ENCODE measurements at places on chromosomes 11 and 22.

GRCh38 chr11:116582571-116582970 lies 190.2 kb downstream of the BUD13 start:
- DNase-seq, result no peak

DNA sequence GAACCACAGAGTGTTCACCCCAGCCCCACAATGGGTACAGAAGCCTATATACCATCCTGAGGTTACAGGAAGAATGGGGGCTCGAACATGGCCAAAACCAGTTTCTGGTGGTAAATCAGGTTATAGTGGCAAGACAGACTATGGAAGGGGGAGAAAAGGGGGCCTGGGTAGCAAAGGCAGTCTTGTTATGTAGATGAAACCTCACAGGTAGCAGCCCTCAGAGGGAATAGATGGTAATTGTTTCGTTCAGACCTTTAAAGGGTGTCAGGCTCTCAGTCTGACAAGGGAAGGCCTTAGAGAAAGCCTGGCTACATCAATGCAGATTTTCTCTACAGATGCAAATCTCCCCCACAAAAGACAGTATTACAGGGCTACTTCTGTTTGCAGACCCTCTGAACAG lies 3.4 kb downstream of the CAPN1 start:
- no peak for DNase-seq

- DNase-seq, result no peak
These were observed 47.1 kb upstream of the SYT13 start for GRCh38 chr11:45333001-45333971.

- DNase-seq, result no peak
These were observed 66.2 kb upstream of the POU2AF2 start for GRCh38 chr11:111179184-111179910.

DNA sequence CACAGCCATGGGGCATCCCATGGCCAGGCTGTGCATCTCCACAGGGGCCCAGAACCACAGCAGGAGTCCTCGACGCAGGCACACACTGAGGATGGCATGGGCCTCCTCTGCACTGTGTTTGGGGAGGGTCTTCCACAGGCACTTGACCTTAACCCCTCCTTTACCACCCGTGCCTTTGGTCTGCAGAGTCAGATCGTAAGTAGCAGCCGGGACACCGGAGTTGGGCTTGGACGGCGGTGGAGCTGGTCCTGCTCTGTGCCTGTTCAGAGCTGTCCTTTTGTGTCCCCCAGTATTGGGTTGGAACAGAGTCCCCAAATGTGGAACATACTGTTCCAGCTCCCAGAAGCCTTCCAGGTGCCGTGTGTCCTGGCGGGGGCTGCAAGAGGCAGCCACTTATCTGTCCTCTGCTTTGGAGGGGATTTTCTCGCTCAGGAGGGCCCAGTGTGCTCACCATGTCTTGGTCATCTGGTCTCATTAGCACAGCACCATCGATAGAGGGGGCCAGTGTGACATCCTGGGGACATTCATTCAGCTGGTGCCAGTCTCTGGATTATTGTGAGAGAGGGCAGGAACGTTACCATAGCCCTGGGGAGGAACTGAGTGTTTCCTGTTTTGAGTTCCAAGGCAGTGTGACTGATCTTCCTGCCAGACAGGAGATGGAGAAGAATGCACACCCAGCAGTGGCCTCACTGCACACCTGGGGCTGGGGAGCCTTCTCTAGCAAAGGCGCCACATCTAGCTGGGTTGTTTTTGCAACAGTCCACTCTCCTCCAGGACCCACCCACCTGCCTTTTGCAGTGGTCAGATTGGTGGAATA lies 12.4 kb downstream of the CRELD2 start:
- no peak for DNase-seq

GRCh38 chr11:76564364-76564763 lies 106.2 kb downstream of the LRRC32 start:
- no peak for DNase-seq

- DNase-seq, result no peak
These were observed 15.8 kb downstream of the CCND1 start for GRCh38 chr11:69656536-69657455.

DNA sequence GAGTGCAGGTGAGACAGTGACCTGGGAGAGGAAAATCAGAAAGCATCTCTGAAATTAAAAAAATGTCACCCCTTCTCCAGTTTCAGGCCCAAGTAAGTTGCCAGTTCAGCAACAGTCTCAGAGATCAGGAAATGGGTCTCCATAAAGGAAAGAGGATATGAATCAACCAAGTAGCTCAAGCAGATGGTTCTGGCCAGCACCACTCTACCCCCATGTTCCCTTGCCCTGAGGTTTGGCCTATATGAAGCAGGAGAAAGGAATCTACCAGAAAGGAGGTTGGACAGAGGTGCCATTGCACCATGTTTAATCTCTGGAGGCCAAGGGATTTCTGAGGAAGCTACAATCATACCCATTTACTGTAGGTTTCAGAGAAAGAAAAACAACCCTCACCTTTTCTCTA lies 7.7 kb downstream of the FZD4 start:
- DNase-seq, result no peak

DNA sequence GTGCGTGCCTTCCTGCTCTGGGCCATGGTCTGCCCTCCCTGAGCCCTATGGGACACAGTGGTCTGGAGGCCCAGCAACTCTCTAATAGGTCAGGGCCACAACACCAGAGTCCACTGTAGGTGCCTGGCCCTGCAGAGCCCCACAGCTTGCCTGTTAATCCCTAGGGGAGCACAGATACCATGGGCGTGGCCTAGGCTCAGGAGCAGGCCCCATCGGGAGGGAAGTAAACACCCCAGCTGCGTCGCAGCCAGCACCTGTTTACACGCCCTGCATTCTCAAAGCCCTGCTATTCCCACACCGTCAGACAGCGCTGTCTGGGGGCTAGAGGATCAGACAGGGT lies 2.5 kb downstream of the KCTD17 start:
- DNase-seq, result no peak

- no peak for DNase-seq
These were observed 36.3 kb downstream of the CD82 start for GRCh38 chr11:44601471-44602370.

DNA sequence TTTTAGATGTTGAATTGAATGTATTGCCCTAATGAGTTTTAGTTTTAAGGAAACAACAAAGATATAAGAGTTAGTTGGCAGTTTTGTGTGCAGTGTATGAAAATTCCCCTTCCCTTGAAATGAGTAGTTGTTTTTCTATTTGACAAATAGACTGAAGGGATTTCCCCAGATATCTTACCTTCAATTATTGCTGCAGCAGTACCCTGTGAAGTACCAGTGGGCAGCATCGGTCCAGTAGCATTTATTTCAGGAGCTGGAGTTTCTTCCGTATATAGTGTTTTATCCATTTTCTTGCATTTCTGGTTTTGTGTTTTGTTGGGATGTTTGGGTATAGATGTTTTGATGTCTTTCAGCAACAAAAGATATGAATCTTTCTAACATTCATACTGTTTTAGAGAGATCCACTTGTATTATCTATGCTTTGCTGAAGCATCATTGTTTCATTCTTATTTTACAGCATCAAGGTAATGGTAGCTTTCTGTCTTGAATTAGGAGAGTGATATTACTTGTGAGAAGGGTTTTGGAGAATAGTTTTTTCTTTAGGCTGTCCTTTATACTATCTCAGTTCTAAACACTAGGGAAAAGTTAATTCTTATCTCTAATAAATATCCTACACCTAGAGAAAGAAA lies 7.4 kb downstream of the KMT2A start:
- no peak for DNase-seq

GRCh38 chr11:80041136-80042000 lies 600.5 kb upstream of the TENM4 start:
- DNase-seq, result no peak

DNA sequence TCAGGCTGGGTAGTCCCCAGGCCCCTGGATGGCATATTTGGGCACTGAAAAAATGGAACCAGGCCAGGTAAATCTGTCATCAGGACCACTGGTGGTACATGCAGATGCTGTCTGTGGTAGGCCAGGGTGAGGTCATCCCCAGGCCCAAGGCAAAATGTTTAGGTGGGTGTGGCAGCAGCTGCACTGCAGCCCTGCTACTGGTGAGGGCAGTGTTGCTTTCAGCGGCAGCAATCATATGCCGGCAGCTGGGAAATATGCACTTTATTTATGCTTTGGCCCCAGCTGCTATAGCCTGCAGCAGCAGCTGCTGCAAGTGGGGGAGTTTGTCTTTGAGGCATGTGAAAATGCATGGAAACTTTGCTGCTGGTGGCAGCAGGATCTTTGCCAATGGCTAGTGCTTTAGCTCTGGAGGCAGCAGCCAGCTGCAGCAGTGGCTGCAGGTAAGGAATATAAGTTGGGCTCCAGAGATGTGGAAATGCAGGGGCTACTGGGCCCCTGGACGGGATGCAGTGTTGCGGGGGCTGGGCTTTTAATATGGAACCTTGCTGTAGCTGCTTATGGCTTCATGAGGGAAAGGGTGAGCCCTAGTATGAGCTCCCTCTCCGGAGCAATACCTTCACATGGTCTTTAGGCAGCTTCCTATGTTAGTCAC lies 365.7 kb upstream of the CADM1 start:
- no peak for DNase-seq

DNA sequence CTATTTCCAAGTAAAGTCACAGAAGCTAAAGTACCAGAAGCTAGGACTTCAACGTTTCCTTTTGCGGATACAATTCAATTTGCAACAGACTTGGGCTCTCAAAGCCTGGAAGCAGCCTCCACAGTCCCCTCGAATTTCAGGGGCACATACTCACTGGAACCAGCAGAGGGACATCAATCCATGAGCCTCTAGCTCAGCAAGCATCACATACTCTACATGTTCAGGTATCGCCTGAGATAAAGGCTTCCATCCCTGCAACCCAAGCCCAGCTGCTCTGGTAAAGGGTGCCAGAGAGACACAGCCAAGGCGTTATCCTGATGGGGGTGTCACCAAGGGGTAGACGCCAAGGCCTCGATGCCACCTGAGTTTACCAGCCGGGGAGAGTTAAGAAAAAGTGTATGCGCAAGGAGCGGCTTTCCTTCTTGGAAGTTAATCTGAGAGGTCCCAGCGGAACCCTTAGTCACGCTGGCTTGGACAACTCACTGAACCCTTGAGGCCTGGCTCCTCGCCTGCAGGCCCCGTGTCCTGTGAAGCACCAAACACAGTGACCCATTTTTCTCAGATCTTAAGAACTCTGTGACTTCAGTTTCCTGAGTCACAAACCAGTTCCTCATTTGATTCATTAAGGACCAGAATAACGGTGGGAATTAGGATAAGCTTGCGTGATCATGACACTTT lies 13.0 kb downstream of the LTO1 start:
- no peak for DNase-seq

DNA sequence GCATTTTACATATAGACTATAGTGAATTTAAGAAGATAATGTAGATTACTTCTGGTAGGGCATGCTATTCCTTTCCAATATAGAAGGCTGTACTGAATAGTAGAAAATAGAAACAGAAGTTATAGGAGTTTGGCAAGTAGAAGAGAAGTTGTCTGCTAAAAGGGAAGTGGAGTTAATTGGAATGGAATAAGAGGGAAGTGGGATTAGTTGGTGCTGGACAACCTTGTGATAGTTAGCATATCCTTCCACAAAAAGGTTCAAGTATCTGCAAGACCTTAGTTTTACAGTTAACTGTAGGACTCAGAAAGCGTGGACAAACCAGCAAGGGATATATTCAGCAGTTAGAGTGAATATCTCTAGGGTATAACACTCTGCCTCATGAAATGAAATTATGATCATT lies 185.5 kb downstream of the SWAP70 start:
- no peak for DNase-seq

DNA sequence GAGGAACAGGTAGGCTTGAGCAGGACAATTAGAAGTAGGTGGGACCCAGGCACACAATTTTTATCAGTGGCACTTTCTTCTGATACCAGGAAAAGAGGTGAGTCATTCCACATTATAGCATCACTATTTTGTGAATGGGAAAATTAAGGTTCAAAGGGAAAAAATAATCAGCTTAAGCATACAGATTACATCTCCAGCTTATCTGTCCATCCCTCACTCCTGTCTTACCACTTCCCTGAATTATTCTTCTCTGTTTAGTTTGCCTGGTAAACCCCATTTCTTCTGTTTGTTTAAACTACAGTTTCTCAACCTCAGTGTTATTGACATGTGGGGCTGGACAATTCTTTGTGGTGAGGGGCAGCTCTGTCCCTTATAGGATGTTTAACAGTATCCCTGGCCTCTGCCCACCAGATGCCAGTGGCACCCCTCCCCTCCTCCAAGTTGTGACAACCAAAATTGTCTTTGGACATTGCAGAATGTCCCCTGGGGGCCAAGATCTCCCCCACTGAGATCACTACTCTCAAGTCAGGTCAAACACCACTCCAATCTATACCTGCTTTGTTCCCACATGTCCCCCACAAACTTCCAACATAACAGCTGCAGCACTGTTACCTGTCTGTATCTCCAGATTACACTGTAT lies 8.5 kb upstream of the XBP1 start:
- no peak for DNase-seq

GRCh38 chr22:28600546-28601143 lies 79.0 kb downstream of the TTC28 start:
- peak; percentile 28 for DNase-seq

All from AG04449 (cell line).